ENCODE measurements at places on chromosomes 11 and 22. TPM values are rescaled to one million over a fixed set of nuclear protein-coding genes. Genes with fewer than 3 reads are reported as not detected.

GAS2 gene
- total RNA-seq = 0.63 TPM

GRCh38 chr11:44450295-44450932 is 115.0 kb upstream of the CD82 start:
- DNase-seq = no peak

- DNase-seq = no peak
Observed at GRCh38 chr11:120248551-120249278, 8.8 kb downstream of the POU2F3 start.

DNA sequence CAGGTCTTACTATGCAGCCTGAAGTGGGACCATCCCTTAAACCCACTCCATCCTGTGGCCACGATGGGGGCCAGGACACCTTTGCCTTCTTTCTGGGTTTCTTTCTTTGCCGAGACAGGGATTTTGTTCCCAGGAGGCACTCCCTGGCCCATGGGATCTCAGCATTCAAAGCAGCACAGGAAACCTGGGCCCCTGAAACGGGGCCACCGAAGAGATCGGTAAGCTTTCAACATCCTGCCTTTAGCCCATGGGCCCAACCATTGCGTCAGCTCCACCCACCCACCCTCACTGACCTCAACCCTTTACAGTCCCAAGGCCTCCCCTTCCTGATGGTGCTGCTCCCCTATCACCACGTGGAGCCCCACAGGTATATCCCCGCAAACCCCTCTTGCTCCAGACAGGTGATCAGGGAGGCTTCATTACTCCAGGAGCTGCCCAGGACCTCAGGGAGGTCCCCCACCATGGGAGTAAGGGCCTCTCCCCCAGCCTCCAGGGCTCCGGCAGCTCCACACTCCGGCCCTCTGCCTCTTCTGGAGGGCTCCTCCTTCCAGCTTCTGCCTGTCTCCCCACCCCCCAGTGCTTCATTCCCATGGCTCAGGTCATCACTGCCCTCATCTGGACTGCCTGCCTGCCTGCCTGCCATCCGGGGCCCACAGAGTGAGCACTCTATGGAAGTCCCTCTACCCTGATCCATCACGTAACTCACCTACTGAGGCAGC is 42.0 kb upstream of the TUB start:
- DNase-seq = no peak

INSC gene
- total RNA-seq = under 0.01 TPM

- no peak for DNase-seq
Observed at GRCh38 chr11:43537833-43538615, 142.5 kb upstream of the HSD17B12 start.

- peak; percentile 88 for DNase-seq
Observed at GRCh38 chr11:103624708-103625623, 411.5 kb upstream of the DDI1 start.

- no peak for DNase-seq
Observed at GRCh38 chr22:49272546-49273125, 555.0 kb downstream of the BRD1 start.

ASPHD2 gene
- 2.0 TPM for total RNA-seq

LRRC4C gene
- total RNA-seq = not detected

GRCh38 chr11:36509201-36509639 is 852 bp downstream of the TRAF6 start:
- DNase-seq = peak; percentile 70

- DNase-seq = no peak
Observed at GRCh38 chr22:29012101-29012433, 49.6 kb downstream of the C22orf31 start.

VPS11 gene
- total RNA-seq = 20.0 TPM

GRCh38 chr11:99630629-99631028 is 609.9 kb downstream of the CNTN5 start:
- no peak for DNase-seq

- DNase-seq = no peak
Observed at GRCh38 chr11:85377901-85378300, 249.2 kb downstream of the DLG2 start.

RTN4R gene
- 2.3 TPM for total RNA-seq
